ENCODE measurements at places on chromosomes 3 and 15.

GRCh38 chr3:53044371-53044710 lies 1.5 kb downstream of the SFMBT1 start:
- no peak for DNase-seq

GRCh38 chr3:33229066-33229465 lies 10.5 kb upstream of the SUSD5 start:
- no peak for DNase-seq

- DNase-seq = no peak
Measured at GRCh38 chr15:30979457-30979856, 12.0 kb downstream of the MTMR10 start.

DNA sequence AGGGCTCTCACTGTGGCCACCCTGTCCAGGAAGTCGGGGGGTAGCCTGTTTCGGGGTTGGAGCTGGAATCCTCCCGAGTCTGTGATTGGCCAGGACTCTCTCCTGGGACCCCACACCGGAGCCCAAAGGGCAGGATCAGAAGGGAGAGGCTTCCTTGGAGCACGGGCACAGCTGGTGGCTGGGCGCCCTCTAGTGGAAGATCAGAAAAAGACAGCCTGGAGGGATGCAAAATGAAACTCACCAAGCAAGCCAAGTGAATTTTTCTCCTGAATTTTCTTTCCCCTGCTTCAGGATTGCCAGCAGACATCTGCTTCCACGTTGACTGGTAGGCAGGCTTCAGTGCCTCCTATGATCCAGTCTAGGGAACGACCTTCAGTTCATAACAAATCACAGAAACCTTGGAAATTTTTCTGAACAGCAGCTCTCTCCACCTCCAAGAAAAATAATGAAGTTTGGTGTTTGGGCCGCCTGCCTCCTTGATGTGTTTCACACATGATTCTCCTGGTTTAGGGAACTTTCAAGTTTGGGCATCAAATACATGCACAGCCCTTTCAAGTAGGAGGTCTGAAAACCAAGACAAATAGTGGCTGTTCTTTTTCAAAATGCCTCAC lies 224.6 kb downstream of the VPS13C start:
- no peak for DNase-seq

DNA sequence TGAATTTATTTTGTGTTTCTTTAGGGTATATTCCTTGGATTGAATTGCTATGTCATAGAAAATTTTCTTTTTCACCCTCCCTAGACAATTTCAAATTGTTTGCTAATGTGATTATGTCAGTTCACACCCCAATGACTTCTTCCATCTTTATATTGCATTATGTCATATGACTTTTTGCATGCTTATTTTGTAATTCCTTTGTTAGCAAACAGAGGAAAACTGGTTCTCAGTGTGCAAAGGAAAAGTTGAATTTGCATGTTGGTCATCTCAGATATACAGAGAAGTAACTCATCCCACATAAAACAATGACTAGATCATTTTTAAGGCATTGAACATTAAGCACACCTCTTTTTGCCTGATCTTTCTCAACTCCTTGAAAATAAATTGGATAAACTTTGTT lies 3.3 kb upstream of the RNF13 start:
- DNase-seq = no peak

GRCh38 chr15:41980654-41981323 lies 8.4 kb upstream of the EHD4 start:
- DNase-seq = no peak

Data from CD4-positive, alpha-beta memory T cell (primary cell).